ENCODE measurements at places on chromosomes 7 and 10. TPM values are rescaled to one million over a fixed set of nuclear protein-coding genes. Genes with fewer than 3 reads are reported as not detected.

DNA sequence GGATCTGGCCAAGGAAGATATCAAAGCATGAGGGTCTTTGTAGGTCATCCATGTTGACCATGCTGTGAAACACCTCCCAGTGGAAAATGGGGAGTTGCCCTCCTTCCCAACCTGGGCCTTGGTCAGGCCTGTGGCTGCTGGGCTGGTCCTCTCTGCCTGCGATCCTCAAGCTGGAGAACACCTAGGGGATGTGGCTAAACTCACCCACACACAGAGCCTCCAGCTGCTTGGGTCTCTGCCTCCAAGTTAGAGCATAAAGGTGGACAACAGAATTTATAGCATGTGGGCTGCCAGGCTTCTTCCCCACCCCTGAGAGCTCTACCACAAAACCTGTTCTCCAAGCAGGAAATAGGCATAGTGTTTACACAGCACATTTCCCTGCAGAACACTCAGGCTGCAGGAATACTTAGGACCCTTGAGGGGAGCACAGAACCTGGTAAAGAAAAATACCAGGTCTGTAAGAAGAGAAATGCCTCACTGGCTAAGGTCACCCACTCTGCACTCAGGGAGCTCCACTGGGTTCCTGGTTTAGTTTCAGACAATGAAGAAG lies at the start of gene SFTPA2:
TSS of gene SFTPA2 (minus strand) at position 248 of the 550 bp plus-strand sequence. CDS start 924 bp downstream, outside the sequence.
- DNase-seq, result no peak

DNA sequence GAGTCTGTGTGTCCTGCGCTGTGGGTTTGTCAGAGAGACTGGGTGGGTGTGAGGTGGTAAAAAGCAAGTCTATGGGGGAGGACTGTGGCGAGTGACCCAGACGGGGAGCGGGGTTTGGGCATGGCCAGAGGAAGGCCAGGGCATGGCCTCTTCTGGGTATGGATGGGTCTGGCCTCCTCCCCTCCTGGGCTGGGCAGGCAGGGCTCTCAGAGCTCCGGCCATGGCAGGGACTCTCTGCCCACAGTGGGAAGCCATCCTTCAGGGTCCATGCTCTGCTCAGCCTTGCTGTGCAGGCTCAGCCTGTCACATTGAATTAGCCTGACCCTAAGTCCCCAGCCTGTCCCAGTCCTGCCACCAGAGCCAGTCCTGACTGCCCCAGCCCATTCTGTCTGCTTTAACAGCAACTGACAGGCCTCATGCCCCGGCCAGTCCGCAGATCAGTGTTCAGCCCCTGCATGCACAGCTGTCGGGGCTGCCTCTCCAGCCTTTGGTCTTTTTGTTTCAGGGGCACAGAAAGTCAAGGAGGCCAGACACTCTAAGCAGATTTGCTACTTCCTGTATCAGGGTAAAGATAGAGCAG lies 7.9 kb downstream of the ANTXRL start:
- no peak for DNase-seq

OR13A1 gene
- total RNA-seq, result not detected

DNA sequence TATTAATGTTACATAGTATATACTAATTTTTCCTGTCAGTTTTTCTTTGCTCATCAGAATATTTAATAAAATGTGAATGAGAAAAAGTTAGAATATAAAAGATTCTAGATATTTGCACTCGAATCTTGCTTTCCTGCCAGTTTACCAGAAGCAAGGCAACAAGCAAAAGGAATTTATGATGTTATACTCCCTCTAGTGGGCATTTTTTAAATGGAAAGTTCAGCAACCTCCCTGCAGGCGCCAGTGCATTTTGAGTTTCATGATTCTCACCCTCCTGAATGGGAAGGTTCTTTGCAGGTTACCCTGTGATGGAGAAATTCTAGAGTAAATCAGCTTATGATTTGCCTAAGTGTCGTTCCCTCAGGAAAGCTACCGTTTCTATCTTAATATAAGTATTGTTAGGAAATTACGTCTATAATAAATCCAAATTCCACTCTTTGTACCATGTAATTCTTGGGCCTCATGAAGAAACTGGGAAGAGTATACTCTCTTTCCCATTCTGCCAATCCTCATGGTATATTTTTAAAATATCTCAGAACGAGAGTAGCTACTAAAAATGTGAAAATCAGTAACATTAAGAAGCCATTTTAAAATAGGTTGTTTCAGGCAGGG lies 350.0 kb downstream of the CRPPA start:
- peak; percentile 54 for DNase-seq

- DNase-seq, result no peak
Measured at GRCh38 chr7:98110249-98111022, 3.8 kb downstream of the LMTK2 start.

HERPUD2 gene
- 20.5 TPM for total RNA-seq

DNA sequence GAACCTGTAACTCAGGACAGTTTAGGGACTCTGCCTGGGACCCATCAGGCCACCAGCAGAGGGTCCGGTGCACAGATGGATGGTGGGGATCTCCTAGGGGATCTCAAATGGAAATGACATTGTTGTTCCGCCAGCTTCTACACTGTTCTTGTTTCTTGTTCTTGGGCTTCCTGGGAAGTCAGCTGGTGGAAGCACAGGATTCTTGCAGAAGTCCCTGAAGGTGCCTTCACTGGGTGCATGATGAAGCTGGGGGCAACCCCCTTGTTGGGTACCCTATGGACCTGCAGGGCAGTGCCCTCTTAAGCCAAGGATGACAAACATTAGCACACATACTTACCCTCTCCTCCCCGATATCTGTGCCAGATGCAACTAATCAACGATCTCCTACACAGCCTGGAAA lies 18.6 kb downstream of the SFTPD start:
- no peak for DNase-seq

GRCh38 chr10:109480836-109481235 lies 442.5 kb downstream of the XPNPEP1 start:
- DNase-seq, result no peak

- peak; percentile 48 for DNase-seq
Measured at GRCh38 chr10:97759158-97759887, 12.5 kb downstream of the SFRP5 start.

- no peak for DNase-seq
Measured at GRCh38 chr7:22291977-22292376, 65.0 kb downstream of the RAPGEF5 start.

GRCh38 chr7:96273716-96274115 lies 48.2 kb downstream of the SLC25A13 start:
- no peak for DNase-seq

- no peak for DNase-seq
Measured at GRCh38 chr7:1285556-1286301, 53.1 kb downstream of the UNCX start.

SDK1 gene
- 0.05 TPM for total RNA-seq

DNA sequence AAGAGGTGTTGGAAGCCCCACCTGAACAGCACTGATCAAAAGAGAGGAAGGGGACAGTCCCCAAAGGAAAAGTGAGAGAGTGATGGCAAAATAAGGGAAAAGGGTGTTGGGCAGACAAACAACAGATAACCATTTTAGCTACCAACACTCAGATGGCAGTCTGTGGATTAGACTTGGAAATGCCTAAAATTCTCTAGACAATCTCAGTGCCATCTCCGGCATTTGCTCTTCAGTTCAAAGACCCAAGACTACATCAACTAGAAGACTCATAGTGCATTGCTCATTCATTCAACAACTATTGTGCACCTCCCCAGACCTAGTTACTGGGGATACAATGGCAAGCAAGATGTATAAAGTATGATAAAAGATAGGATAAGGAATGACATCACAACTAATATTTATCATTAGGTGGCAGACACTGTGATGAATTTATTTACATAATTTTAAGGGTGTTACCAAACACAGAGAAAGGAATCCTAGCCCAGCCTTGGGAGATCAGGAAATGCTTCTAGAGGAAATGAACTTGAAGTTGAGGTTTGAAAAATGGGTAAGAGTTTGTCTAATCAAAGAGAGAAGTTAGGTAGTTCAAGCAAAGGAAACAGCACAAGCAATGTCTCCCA lies 109.3 kb upstream of the ARID5B start:
- no peak for DNase-seq

DNA sequence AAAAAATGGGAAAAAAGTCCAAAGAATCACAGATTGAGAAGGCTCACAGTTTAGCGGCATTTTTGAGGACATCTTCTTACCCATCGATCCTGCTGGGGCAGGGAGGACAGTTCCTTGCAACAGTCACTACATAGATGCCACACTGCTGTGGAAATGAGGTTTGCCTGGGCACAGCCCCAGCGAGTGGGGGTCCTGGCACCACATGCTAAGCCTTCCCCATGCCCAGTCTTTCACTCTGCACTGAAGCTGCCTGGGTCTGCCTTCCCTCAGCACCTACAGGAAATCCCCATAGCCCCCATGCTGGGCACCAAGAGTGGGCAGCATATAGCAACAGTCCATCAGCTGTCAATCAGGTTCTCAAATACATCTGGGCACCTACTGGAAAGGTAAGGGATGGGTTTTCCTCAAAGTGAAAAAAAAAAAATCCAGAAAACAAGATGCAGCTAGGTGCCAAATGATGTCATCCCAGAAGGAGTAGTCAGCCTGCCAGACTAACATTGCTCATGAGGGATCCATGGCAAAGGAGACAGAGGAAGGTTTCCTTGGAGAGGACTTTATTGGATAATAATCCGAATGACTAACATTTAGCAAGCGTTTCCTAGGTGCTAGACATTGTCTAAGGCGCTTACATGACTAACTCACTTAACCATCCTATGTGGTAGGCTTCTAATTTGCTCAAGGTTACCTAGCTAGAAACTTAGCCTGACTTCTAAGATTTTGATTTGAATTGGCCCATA lies 125.7 kb upstream of the CXCL12 start:
- no peak for DNase-seq

GRCh38 chr10:116286626-116287200 lies 13.7 kb upstream of the GFRA1 start:
- DNase-seq, result no peak

DNA sequence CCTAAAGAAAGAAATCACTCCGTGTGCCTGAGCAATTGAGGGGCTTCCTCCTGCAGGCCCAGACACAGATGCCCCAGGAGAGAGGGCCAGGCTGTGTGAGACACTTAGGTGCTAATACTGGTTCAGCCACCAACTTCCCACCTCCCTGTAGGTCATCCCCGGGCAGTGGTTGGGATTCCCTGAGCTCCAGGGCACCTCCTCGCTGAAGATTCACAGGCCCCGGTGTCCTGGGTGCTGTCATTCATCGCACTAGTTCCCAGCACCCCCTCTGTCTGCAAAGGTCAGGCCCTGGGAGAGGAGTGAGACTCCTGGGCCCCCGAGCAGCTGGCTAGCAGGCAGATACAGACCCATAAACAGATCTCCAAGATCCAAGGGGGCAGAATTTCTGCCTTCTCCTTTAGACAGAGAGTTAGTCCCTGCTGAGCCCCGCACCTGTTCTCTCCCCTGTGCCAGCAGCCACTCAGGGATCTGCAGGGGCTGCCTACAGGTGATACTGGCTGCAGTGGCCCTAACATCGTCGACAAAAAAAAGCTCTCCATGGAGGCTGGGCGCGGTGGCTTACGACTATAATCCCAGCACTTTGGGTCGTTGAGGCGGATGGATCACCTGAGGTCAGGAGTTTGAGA lies 38.2 kb upstream of the GTF2I start:
- DNase-seq, result no peak

All from HCT116 (cell line).